ENCODE measurements at places on chromosomes 5 and 9.

- no peak for DNase-seq
These were observed 159.7 kb downstream of the PBX3 start for GRCh38 chr9:125906893-125907292.

- no peak for DNase-seq
These were observed 36.4 kb downstream of the C6 start for GRCh38 chr5:41176952-41177351.

DNA sequence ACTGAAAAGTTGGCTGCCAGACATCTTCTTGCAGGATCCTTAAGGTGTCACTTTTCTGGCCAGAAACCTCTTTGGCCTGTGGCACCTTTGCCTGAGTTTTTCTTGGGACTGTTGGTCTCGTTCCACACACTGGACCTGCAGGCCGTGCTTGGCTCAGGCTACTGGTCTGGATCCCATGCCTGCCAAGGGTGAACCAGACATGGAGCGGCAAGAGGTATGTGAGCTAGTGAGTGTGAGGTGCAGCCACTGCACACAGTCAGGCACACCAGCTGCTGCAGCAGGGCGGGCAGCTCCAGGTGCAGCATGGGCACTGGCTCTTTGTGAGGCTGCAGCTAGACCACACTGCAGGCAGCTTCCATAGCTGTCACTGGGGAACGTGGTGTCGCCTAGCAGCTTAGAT is 47.9 kb downstream of the NDUFAF2 start:
- no peak for DNase-seq

- no peak for DNase-seq
These were observed 394.5 kb upstream of the IRX1 start for GRCh38 chr5:3201121-3201520.

- no peak for DNase-seq
These were observed 1.0 kb downstream of the ANKH start for GRCh38 chr5:14870337-14871213.

DNA sequence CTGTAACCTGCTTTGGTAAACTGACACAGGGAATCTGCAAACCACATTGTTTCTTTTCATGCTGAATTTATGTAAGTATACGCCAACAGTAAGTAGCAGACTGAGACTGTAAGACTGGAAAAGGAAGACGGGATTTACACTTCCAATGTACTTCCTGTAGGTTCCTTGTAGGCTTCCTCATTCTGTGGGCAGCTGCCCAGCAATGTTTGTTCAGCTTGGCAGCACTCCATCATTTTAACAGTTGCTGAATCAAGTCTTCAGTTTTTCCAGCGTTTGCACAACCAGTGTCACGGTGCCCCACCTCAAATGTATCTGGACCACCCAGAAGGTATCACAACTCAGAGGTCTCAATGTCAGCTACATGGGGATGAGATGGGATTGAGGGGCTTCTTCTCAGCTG is 232.6 kb downstream of the PRDM9 start:
- no peak for DNase-seq

DNA sequence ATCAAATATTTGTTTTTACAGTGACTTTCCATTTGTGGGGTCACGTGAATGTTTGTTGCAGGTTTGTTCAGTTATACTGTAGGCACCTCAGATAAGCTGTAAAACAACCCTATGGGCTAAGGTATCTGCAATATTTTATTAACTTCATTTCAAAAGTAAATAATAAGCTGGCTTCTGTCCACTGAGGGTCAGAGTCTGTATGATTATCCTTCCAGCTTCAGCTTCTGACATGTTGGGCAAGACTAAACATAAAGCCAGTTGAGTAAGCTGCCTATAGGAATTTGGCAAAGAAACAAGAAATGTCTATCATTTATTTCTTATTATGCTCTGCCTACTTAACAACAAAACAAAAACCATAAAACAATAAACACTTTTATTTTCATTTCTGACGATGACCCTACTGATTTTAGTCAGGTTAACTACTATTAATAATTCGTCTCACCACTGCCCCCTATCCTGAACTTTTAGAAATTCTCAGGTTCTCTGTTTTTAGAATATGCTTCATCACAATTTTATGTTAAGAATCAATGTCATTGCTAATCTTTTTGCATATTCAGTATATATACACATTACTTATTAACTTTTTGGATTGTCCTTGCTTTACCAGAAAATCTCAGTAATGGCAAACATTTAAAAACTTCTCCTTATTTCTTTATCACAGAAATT is 413.6 kb upstream of the ADAMTSL1 start:
- peak; percentile 17 for DNase-seq

GRCh38 chr5:160703547-160704189 is 148.3 kb downstream of the ATP10B start:
- no peak for DNase-seq

DNA sequence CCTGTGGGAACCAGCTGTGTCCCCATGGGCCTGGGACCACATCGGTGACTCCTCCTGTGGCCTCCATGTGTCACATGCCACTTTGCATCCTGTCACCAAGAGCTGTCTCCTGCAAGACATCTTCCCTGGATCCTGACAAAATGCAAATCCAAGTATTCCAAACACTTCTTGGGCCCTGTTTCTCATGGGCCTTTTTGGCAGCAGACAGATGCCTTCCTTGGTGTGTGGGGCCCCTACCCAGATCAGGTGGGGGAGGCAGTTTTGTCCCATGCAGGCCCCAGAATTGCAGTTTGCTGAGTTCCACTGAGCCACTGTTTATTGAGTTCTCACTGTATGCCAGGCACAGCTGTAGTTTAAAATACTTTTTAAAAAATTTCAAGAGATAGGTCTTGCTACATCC is 62.5 kb upstream of the GABRP start:
- no peak for DNase-seq

DNA sequence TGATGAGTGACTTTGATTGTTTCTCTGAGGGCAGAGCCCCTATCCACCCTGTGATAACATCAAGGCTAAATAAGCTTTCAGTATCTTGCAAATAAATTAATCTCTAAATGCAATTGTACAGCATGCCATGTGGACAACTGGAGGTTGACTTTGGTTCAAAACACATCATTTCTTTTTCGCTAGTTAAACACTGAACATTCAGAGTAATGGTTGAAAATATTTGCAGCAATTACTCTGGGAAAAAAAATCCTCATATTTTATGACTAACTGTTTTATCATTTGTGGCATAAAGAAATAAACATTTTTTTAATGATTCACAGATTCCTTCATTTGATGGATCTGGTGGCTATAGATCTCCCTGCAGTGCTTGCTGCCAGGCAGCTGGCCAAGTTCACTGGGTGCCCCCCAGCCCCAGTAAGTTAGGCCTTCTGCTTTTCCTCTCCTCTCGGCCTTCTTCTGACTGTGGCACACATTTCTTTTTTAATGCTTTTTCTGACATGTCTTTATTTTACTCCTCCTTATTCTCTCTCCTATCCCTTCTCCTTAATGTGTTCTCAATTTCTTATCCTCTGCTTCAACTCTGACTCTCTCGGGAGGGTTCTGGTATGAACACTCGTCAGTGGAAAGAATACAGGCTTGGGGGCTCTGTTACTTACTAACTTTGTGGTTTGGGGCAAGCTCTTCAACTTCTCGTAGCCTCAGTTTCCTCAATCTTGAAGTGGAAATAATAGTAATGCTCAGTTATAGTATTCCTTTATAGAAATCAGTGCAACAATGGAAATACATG is 69.6 kb downstream of the ADAMTSL1 start:
- DNase-seq, result no peak

DNA sequence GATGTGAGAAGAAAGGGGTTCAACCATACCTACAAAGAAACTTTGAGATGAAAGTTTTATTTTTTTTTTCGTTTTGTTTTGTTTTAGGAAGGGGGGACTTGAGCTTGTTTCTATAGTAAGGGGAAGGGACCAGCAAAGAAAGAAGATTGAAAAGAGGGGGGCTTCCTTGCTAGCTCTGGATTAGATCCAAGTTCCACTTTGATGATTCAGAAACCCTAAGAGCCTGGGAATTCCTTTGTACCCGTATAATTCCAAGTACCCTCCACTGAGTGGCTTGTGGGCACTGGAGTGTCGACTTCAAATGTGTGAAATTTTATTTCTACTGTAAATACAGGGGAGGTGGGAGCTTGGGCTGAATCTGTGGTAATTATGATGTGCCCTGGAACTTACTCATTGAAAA is 10.9 kb downstream of the MAMDC2 start:
- no peak for DNase-seq

GRCh38 chr5:73603998-73604397 is 22.0 kb upstream of the ARHGEF28 start:
- no peak for DNase-seq

GRCh38 chr5:141560151-141560550 is 58.6 kb downstream of the DIAPH1 start:
- no peak for DNase-seq

DNA sequence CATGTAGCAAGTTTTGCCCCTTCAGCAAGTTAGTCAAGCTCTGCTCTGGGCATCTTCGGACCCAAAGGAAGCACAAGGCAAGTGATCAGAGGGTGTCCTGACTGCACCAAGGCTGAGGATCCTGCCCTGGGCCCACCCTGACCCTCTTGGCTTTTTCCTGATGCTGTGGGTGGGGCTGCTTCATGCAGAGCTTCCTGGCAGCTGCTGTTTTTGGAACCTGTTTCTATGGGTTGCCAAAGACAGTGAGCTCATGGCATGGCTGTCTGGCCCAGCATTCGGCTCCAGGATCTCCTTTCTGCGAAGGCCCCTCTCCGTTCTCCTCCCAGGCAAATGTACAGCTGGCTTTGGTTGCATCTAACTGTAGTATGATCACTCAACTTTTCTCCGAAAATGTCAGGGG is 497.9 kb downstream of the ARHGEF28 start:
- DNase-seq, result no peak

GRCh38 chr9:132171702-132172101 is 9.8 kb downstream of the NTNG2 start:
- DNase-seq, result no peak

DNA sequence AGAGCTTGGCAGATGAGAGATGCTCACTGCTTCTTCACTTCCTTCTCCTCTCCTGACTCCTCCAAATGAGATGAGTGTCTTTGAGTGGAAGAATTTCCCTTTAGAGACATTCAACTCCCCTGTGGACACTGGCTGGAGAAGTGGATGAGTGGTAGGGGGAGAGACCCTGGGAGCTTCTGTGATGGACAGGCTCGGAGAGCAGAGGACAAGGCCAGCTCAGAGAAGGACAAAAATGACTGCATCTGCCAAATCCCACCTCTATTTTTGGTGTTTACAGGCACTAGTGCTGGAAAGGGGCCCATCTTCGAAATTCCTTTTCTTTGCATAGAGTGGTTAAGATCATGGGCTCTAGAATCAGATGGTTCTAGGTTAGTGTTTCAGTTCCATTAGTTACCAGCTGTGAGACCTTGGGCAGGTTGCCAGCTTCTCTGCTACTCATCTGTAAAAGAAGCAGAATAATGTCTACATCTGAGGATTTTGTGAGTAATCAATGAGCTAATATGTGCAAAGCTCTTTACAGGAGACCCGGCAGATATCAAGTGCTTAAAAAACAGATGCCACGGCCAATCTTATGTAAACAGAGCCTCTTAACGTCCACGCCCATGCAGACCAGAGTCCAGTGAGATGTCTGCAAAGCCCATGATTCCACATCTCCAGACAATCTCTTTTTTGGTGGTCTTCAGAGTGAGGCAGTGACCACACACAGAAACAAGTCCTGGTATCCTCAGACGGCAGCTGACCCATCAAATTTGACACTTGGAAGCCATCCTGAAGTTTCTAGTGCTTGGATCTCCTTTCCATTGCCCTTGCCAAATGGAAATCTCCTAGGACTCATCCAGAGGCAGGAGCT is 13.6 kb upstream of the COL27A1 start:
- no peak for DNase-seq

DNA sequence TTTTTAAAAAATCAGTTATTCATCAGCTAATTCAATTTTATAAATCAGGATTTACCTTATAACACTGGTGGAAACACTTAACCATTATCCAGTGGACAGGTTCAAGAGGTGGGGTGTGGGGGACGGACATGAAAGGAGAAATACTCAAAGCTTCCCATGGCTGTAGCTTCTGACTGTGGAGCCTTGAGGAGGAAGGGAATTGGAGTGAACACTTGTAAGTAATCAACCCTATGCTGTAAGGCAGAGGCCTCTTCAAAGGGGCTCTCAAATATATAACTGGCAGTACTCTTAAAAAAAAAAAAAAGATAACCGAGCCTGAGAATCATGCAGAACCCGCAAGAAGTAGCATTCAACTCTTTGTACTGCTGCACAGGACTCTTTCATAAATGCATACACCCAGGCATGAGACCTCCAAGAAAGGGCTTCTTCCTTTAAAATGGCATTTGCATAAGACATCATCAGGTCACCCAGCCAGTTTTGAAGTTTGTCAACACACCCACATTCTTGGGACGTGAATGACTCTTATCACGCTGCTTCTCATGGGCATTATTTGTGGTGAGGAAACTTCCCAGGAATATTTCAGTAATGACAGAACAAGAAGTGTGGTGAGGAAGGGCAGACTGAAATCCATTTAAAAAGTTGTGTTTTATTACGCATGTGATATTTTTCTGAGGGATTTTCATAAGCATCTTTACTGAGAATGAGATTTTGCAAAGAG is 8.1 kb downstream of the OSMR start:
- no peak for DNase-seq

- no peak for DNase-seq
These were observed 32.9 kb downstream of the TSPAN17 start for GRCh38 chr5:176680226-176680563.

- DNase-seq, result no peak
These were observed 9.1 kb downstream of the PRDM6 start for GRCh38 chr5:123097871-123098735.

DNA sequence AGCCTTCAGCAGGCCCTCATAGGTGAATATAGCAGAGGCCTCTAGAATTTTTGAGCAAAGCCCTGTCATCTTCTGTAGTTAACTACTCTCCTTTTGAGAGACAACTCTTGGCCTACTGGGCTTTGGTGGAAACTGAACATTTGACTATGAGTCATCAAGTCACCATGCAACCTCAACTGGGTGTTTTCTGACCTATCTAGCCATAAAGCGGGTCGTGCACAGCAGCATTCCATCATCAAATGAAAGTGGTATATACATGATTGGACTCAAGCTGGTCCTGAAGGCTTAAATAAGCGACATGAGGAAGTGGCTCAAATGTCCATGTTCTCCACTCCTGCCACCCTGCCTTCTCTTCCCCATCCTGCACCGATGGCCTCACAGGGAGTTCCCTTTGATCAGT is 1115.5 kb downstream of the TAF11L14 start:
- DNase-seq, result no peak

GRCh38 chr9:112038017-112038408 is 137.1 kb downstream of the SUSD1 start:
- no peak for DNase-seq

Measured in hematopoietic multipotent progenitor cell treated with erythropoietin and hydrocortisone succinate and interleukin-3 and kit ligand, for 6 days (in vitro differentiated cells).